ENCODE measurements at places on chromosomes 4 and X.

GRCh38 chr4:77776182-77777134 lies 42.7 kb downstream of the CNOT6L start:
- no peak for DNase-seq

DNA sequence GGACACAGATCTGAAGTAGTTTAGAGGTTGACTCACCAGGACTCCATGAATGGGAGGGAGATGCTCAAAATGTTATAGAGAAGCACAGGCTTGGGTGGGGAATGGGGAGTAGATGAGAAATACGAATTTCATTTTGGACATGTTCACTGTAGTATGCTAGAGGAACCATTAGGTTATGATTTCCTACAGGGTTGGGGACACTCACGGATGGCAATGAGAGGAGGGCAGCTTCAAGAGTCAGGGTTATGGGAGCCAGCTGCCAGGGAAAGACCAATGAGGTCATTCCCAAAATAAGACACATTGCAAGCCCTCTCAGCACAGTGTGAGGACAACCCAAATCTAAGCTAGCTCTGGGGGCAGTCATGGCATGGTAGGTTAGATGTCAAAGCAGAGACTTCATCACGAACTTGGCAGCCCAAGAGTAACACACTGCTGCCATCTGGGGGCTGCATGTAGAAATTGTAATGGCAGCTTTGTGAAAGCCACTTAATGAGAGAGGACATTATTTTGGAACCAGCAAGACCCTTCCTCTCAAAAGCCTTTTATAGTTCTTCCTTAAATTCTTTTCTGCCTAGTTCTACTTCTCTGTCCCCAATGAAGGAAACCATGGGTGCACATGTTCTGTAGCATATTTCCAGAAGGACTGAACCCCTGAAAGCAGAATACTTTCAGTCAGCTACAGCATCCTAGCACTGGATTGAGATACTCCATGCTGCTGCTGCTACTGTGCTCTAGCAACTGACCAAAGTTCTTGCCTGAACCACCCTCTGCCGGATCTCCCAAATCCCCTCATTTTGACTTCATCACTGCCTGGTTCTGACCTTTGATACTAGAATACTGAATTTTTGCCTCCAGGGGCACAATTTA lies 16.2 kb upstream of the ZCCHC12 start:
- DNase-seq, result peak; percentile 24

DNA sequence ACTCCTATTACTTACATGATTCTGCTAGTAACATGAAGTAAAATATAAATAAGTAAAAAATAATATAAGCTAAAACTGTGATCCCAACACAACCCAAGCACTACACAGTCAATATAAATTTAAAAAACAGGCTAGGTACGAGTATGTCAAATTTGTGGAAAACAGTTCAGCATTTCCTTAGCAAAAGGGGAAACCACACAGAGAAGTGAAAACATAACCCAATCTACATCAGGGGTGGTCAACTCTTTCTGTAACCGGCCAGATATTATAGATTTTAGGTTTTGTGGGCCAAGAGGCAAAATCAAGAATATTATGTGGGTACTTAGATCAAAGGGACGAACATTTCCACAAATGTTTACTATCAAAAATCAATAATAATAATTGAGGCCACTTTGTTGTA lies 70.1 kb downstream of the CHST7 start:
- DNase-seq, result no peak

- no peak for DNase-seq
Measured at GRCh38 chrX:3549411-3549911, 164.0 kb downstream of the PRKX start.
